Frontal cortex (tissue), 4 donors: ENCODE measurements at places on chromosomes 4 and X.

DNA sequence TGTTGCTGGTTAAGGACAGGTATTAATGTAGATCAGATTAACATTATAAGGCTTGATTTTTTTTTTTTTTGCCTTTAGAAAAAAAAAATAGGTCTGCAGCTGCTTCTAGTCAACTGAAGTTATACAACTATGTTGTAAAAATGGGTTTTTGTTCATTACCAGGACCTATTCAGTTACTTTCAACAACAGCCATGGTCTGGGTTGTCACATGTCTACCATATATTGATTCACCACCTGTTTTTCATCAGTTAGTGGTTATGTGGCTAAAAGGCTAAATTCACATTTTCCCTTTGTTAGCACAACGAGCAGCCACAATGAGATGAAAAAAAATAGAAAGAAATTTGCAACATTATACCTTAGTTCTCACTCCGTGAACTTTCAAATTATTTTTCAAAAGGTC lies 45.5 kb downstream of the GLRB start:
- no peak for DNase-seq

DNA sequence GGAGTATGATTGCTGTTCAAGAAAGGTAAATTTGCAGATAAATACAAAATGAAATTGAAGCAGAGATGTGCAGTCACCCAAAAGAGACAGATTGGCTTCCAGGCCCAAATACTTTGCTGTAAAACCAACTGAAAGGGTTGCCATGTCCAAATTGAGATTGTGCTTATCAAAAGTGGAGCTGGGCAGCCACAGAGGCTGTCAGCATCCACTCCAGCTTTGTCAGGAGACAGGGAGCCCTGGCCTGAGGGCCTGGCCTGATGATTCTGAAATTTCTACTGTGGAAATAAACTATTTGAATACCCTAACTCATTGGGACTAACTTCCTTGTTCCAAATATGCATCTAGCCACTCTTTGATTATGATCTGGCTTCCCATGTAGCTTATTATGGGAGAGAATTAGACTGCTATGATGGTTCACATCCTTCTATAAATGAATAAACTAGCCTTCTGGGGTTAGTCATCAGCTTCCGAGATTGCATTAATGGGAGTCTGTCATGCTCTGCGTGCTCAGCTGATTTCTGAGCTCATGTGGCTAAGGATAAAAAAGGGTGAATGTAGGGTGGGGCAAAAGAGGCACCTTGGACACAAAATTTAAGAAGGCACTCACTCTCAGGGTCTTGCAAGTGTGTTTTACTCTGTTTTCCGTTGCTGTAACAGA lies 48.2 kb downstream of the SLC34A2 start:
- no peak for DNase-seq

GRCh38 chr4:138158746-138159297 lies 83.3 kb downstream of the SLC7A11 start:
- DNase-seq = no peak

- no peak for DNase-seq
Measured at GRCh38 chr4:63729519-63729918, 679.7 kb downstream of the TECRL start.

GRCh38 chrX:80317646-80318045 lies 102.6 kb upstream of the TENT5D start:
- no peak for DNase-seq

GRCh38 chrX:39788521-39788920 lies 309.2 kb downstream of the BCOR start:
- DNase-seq = no peak

DNA sequence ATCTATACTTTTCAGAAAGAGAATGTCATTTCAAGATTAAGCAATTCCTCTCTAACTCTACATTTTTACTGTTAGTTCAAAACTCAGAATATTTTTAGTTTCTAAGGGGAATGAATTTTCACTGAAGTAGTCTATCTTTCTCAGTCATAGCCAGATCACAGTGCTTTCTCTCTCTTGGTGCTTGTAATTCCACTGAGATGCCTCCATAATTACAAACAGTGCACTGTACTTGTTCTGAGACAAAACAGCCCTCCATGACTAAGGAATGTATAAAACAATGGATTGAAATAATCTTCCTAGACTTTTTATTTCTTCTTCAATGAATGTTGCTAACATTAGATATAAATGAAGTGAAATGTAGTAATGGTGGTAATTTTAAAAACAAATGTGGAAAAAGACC lies 603.2 kb upstream of the FAM241A start:
- no peak for DNase-seq

DNA sequence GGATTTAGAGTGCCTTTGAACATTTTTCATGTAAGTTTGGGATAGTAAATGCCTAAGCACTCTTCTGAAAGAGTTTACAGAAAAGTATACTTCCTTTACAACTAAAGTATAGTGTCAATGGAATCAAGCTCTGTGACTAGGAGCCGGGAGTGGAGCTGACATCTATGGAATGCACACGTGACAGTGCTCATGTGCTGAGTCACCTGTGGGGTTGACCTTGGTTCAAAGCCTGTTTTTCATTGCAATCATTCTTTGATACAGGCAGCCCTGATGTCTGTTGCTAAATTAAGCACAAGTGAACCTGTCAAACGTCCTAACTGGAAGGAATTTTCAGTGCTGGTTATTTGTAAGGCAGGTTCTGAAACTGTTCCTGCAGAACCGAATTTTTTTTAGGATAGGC lies 82.5 kb downstream of the GPAT3 start:
- DNase-seq = no peak

- DNase-seq = no peak
Measured at GRCh38 chr4:113116414-113117357, 67.2 kb downstream of the ANK2 start.

DNA sequence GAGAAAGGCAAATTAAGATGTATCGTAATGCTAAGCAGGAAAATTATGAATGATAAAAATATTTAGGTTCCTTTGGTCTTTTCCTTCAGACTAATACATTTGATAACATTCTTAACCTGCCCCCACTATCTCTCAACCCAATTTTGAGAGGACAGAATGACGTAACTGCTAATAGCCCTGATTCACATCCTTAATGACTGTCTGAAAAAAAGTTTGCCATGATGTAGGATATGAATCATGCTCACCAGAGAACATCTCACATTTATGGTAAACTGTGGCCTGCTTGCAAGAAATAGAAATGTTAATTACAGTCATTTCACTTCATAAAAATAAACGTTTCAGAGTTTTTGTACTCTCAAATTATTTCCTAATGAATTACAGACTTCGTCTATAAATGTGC lies 128.0 kb upstream of the VEGFC start:
- no peak for DNase-seq

DNA sequence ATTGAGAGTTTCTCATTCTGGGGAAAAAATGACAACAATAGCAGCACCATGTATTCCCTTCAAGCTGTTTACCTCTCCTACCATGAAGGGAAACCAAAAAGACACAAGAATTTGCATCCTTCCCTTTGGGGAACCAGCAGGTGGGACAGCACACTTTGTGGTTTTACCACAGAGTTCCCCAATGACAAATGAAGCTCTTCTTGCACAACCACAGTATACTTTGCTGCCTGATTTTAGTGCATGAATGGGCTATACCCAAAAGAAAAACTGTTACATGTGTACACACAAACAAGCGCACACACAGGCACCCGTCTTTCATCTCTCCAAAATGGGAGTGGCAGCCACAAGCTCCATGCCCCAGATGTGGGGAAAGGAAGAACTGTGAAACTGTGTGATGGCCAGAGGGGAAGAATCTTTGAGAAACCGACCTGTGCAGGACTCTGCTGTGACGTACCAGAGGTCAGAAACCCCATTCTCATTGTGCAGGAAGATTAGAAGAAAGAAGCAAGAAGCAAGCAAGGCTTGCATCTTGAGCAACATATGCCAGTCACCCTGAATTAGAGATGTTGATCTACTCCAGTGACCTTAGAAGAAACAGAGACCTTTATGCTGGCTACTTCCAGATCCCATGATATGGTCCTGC lies 2.7 kb upstream of the MAML3 start:
- no peak for DNase-seq
